ENCODE measurements at places on chromosomes 6 and 20.

DNA sequence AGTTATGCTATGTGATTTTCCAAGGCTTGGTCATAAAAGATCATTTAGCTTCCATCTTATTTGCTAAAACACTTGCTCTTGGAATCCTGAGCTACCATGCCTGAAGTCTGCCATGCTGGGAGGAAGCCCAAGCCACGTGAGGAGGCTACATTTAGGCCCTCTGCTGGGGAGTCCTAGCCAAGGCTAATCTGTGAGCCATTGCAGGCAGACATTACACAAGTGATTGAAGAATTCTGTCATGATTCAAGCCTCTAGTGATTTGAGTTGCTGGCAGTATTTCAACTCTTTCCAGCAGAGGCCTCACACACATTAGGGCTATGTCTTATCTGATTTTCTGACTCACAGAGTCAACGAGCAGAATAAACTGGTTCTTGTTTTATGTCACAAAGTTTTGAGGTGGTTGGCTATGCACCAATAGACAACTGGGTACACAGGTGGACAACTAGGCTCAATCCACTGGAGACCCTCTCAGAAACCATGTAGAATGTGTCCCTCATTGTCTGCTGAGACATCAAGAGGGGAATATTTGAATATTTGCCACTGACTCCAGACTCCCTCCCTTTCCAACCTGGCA lies 227.2 kb upstream of the SULF2 start:
- no peak for DNase-seq

- DNase-seq: no peak
Observed at GRCh38 chr20:52959125-52959524, 13.0 kb upstream of the TSHZ2 start.

- no peak for DNase-seq
Observed at GRCh38 chr20:36572701-36573102, 695 bp upstream of the TGIF2 start.

DNA sequence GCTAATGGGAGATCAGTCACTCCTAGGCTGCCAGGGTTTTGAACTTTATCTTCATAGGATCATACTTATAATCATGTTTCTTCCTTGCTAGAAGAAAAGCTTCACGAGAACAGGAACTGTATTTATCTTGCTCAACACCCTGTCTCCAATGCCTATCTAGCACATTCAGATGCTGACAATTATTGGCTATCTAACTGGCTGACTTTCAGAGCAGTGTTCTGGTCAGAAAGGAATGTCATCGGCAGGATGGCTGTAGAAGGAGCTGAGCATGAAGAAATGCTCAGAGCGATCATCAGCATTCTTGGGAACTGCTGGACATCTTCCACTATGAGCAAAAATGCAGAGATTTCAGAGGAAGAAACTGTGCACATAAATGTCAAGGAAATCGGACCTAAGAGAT lies 628.0 kb upstream of the NRSN1 start:
- DNase-seq: no peak

DNA sequence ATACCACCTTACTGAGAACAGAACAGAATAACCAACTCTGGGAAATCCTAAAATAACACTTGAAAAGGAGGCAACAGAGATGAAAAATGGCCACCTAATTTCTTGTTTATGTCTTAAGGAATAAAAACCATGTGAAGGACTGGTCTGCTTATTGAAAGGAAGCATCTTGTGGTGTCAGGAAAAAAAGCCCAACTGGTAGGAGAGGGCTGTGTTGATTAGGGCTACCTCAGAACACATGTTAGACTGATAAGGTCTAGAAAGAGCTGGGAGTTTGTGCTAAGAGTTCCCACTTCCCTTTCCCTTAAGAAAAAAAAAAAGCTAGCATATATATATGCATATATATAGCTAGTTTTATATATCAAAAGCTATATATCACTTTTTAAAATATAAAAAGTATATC lies 425.3 kb upstream of the BTBD3 start:
- DNase-seq: no peak

GRCh38 chr20:19849341-19850197 lies 91.5 kb downstream of the RIN2 start:
- DNase-seq: no peak

DNA sequence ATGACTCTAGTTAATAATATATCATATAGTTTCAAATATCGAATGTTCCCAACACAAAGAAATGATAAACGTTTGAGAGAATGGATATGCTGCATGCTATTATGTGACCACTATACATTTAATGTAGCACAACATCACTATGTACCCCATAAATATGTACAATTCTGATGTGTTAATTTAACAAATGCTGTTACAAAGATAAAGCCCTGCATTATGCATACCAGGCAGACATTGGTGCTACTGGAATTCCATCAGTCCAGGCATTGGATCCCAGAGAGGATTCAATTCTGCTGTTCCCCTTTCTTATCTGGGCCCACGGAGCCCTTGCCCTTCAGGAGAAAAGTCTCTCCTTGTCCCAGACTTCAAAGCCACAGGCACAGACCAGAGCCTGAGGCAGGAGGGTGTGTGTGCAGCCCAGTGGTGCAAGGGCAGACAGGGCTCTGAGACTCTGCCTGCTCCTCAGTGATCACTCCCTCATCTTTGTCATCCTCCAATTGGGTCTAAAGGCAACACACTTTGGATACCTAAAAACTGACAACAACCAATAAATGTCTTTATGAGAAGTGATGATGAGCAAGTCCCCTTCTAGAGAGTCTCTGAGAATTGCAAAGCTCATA lies 45.2 kb downstream of the PSMG4 start:
- DNase-seq: no peak

- no peak for DNase-seq
Observed at GRCh38 chr6:33597551-33598322, 17.7 kb upstream of the BAK1 start.

GRCh38 chr20:58833921-58834320 lies 16.8 kb downstream of the GNAS-AS1 start:
- DNase-seq: no peak

GRCh38 chr20:60361761-60362395 lies 403.7 kb downstream of the CDH26 start:
- no peak for DNase-seq

- DNase-seq: peak; percentile 56
Observed at GRCh38 chr6:134288538-134289203, 29.2 kb downstream of the SGK1 start.

DNA sequence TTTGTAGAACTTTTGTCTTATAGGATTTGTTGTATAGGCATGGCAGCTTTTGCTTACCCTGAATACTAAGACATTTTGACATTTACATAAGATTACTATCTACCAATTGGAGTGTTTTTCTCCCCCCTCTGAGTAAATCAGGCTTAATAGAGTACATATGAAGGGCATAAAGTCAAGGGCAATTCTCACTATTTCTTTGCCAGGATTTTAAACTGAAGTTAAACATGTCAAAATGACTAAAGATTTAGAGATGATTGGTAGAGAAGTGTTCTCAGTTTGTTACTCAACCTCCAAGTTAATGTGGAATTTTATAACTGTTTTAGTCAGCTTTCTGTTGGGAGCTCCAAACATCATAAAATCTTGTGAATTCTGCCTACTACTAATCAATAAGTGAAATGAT lies 157.8 kb downstream of the CDKAL1 start:
- DNase-seq: no peak

- DNase-seq: no peak
Observed at GRCh38 chr6:166830891-166831363, 125.4 kb downstream of the RNASET2 start.

DNA sequence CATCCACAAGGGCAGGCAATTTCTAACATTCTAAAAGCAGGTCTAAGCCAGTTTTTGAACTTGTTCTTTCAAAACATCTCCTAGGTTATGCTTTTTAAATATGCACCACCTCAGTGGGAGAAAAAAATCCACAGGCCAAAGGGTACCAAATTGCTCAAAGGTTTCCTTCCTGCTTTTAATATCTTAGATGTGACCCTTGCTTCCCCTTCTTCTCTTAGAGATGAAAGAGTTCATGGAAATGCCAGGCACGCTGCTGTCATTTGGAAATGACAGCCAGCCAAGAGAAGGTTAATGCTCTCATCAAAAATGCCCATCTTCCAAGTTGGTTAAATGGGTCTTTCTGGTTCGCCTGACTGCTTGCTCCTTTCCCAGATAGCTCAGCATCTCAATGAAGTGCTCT lies 497.1 kb downstream of the CD83 start:
- no peak for DNase-seq

DNA sequence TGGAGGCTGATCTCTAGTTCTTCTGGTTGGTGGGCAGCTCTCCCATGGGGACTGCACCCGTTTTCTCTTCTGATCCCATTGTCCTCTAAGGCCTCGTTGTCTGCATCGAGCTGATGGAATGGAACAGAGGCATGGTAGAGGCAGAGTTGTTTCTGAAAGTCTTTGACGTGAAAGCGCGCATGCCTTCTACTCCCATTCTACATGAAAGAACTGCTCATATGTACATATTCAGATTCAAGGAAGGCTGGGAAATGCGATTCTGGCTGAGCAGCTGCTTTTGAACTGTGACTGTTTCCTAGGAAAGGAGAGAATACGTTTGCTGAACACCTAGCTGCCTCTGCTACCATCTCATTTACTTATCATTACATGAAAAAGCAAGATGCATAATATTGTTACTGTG lies 815.2 kb downstream of the QKI start:
- no peak for DNase-seq

DNA sequence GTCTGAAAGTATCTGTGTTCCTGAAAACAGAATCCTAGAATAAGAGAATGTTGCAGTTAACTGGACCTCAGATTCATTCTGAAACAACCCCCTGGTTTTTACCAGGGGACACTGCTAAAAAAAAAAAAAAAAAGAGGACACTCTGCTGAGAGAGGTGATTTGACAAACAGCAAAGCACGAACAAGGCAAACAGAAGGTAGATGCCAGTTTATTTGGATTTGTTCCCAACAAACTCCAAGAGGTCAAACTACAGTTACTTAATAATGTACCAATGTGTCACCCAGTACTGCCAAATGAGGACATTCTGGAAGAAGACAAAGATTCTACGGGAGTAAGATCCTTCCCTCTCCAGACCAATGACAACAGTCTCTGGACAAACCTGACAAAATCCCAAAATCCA lies 40.6 kb upstream of the SLC22A16 start:
- no peak for DNase-seq

- DNase-seq: no peak
Observed at GRCh38 chr6:37131960-37132253, 38.0 kb upstream of the PIM1 start.

DNA sequence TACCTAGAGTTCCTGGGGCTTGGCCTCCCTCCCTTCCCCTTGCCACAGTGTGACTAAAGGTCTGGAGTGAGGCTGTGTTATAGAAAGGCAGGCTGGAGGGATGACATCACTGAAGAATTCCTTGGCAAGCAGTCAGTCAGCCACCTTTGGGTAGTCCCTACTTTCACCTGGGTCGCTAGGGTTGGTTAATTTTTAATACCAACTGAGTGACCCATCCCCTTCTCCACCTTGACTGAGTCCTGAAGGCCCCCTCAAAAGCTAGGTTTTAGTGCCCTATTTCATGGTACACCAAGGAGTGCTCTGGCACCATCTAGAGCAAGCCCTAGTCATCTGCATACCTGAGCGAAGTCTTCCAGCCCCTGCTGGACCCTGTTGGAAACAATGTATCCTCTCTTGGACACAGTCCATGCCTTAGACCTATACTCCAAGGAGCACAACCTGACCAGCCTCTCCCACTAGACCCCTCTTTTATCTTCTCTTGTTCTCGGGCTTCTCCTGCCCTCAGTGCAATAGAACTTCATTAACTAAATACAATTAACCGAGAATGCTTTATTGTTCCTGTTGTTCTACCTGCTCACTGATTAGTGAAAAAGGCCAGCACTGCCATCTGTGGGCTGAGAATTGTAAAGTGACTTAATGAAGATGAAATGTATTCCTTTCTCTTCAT lies 44.6 kb downstream of the RIN2 start:
- no peak for DNase-seq

GRCh38 chr20:35235881-35236280 lies 9.4 kb downstream of the MMP24 start:
- DNase-seq: no peak

- DNase-seq: no peak
Observed at GRCh38 chr6:160581406-160581805, 82.7 kb downstream of the LPA start.

DNA sequence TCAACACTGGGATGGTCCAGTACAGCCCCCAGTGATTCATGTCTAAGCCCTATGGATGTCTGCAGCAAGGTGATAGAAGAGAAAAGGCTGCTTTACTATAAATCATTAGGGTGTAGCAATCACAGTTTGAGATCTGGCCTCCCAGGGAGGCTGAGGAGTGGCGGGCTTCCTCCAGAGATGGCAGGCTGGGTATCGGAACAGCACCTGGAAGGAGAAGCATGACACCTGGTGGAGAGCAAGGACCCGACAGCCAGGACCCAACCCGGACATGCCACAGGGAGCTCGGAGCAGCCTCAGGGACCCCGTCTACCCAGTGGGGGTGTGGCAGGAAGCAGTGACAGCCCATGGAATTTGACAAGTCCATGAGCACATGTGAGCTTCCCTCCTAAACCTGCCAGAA lies 114.8 kb upstream of the CD93 start:
- no peak for DNase-seq

DNA sequence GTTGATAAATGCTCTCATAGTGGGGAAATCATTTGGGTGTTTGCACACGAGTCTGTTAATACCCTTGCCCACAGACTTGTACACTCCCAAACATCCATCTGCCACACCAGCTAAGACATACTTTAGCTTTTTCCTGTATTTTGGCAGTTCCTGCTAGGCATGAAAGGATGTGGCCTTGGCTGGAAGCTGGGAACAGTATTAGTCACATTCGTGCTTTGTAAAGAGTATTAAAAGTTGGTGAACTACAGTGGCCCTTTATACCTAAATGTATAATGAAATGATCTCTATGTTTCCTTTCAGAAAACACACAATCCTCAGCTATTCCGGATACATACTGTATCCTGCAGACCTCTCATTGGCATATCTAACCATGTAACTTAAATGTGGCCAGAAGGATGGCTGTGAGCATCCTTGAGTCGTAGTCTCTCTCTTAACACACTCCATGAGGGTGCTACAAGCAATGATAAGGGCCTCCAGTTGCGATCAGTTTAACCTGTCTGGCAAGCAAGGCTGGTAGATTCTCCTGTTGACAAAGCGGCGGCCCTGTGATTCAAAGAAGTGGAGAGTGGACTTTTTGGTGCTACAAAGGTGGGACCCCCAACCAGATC lies 1.5 kb downstream of the LEMD2 start:
- no peak for DNase-seq

GRCh38 chr6:130293800-130294199 lies 71.0 kb upstream of the SAMD3 start:
- DNase-seq: no peak

DNA sequence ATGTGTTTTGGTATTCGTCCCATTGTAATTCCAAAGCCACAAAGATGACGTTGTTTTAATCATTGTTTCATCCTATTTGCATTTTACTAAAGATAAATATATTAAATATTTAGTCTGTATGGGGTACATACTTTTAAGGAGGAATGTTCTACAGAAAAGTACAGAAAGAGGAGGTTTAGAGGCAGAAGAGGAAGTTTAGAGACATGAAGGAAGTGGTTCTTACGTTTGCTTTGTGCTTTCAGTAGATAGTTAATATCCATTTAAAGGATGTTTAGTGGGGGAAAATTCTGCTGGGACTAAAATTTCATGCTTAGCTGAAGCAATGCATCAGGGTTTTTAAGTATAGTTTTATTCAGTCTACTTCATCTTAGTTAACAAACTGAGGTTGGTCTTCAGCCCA lies 116.6 kb downstream of the CRYBG1 start:
- DNase-seq: no peak
